Foreskin keratinocyte (primary cell): ENCODE measurements at places on chromosomes 1 and 21.

- no peak for DNase-seq
Observed at GRCh38 chr1:180204231-180204630, 25.8 kb upstream of the LHX4 start.

DNA sequence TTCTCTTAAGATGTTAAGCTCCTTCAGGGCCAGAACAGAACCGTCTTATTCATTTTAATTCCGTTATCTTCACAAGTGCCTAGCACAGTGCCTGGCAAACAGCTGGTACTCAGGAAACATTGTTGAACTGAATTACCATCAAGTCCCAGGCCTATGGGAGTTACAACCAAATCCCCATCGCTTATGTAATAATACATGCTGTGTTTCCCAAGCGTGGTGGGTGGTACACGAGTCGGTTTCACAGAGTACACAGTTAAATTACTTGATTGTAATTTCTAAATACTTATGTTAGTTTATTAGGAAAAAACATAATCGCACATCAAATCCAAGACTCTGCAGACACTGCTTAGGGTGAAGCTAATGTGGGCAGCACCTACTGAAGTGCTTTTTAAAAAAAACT is 1.0 kb downstream of the ANGEL2 start:
- no peak for DNase-seq

DNA sequence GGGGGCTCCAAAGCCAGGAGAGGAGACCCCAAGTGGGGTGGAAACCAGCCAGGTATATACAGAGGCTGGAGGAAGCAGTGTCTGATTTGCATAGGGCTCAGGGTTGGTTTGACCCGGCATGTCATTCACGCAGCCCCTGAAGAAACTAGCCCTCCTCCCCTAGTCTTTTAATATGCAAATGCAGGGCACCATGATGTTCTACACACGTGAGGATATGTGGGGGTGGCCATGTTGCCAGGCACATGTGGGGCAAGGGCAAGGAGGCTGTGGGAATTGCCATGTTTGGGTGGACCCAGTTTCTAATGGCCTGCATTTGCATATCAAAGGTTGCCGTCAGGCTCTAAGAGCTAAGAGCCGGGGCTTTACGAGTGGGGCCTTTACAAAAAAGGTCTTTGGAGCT is 12.0 kb upstream of the RHOU start:
- no peak for DNase-seq

DNA sequence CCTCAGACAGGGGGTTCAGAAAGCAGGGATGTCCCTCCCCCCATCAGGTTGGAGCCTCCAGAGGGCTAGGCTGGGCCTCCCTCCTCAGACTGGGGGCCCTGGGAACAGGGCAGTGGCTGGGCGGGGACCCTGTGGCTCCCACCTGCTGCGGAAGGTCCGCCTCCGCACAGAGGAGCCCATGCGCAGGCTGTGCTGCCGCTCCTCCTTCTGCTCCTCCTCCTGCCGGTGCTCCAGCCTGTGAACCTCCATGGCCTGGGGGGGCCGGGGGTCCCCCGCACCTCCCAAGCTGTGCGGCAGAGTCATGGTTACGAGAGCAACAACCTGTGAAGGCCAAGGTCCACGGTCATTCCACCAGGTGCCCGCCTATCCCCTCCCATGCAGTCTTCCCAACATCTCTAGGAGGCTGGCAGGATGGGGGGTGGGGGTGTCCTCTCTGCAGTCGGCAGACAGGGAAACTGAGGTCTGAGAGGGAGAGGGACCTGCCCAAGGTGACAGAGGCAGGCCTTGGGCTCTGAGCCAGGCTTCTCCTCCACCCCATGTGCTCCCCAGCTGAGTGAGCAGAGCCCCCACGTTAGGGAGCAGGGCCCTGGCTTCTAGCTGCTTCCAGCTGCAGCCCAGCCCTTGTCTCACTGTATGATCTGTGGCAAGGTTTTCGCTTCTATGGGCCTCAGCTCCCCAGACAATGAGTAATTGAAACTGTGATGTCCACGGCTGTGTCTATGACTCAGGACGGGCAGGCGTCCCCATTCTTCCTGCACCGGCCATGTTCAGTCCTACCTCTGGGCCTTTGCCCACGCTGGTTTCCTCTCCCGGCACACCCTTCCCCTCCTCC is 3.4 kb downstream of the MYOM3 start:
- peak; percentile 89 for DNase-seq

- no peak for DNase-seq
Observed at GRCh38 chr1:161274874-161275273, 16.3 kb downstream of the PCP4L1 start.

GRCh38 chr1:10916311-10916710 is 96.1 kb upstream of the TARDBP start:
- DNase-seq: no peak

DNA sequence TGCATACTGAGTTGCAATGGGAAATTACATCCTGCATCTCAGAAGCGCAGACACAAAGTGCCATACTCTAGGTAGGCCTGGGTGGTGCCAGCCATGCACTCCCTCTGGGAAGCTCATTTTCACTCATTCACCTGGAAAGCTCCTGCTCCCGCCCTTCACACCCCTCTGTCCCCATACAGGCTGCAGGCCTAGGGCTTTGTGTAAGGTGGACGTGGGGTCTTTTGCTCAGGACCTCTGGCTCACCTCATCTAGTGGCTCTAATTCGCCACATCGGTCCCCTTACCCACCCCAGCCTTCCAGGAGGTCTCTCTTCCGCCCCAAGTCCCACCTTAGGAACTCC is 751 bp downstream of the MRPS15 start:
- no peak for DNase-seq

DNA sequence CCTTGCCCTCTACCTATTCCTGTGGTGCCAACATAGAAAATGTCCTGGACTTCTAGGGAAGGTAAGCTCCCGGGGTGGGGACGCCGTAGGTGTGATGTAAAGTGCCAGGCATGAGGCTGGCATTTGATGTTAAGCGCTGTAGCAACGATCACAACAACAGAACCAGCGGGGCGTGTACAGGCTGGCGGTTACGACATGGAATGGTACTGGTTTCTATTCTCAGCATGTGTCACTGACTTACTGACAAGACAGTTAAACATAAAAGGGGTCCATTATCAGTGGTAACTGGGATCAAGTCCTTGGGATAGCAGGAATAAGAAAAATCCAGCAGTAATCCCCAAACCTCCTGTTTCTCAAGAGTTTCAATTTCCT is 58.9 kb downstream of the TGFBR3 start:
- DNase-seq: peak; percentile 69

DNA sequence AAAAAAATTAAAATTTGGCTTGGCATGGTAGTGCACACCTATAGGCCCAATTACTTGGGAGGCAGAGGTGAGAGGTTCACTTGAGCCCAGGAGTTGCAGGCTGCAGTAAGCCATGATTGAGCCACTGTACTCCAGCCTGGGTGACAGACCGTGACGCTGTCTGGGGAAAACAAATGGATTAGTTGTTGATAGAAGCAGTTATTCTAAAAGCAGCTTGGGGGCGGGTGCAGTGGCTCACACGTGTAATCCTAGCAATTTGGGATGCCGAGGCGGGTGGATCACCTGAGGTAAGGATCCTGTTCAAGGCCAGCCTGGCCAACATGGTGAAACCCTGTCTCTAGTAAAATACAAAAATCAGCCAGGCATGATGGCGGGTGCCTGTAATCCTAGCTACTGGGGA is 40.3 kb downstream of the KIF1B start:
- DNase-seq: no peak

GRCh38 chr1:22636927-22637326 is 499 bp downstream of the C1QA start:
- DNase-seq: no peak

DNA sequence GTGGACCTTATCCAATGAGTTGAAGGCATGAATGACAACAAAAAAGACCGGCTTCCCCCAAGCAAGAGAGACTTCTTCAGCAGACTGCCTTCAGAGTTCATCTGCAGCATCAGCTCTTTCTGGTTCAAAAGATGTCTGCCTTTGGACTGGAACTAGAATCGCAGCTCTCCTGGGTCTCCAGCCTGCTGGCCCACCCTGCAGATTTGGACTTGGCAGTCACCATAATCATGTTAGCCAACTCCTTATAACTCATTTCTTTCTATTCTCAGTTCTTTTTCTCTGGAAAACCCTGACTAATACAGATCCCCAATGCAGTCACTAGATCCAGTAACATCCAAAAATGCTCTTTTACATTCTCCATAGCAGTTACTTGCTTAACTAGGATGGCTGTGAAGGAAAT is 89.2 kb upstream of the MARK1 start:
- DNase-seq: no peak

- no peak for DNase-seq
Observed at GRCh38 chr1:70115315-70115714, 90.1 kb downstream of the LRRC40 start.

DNA sequence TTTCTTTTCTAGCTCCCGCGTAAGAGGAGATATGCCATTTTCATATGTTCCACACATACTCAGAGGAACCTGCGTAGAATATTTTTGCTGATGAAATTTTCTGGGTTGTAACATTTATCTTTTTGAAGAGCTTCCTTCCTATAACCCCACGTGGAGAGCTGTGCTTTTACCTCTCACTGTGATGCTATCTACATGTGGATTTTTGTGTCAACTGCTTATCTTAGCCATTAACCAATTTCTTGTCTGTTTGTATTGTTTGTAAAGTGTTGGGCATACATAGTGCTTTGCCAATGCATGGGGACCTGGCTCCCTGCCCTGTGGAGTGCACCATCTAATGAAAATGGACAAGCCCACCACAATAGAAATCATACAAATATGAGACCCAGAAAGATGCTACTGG is 266.1 kb downstream of the TNR start:
- no peak for DNase-seq

GRCh38 chr1:157400766-157401165 is 151.5 kb downstream of the FCRL5 start:
- DNase-seq: no peak

DNA sequence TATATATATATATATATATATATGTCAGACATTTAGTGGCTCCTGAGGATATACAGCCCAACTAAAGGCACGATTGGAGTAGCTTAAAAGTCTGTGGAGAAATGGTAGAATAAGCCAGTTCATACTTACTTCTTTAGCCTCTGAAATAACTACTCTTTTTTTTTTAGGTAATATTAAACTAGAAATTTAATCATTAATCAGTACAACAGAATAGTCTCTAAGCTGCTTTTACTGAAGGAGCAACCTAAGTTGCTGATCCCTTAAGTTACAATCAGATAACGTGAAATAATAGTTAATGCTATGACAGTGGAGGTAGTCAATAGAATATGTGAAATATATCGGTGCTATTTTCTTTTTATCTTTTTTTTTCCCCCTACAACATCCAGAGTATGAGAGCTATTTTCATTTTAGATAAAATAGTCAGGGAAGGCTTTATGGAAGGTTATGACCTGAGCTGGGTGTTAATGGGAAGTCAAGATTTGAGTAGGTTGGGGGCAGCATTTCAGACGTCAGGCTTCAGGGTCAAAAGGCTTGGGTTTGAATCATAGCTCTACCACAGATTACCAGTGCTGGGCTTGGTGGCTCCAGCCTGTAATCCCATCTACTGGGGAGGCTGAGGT is 15.6 kb downstream of the ZMPSTE24 start:
- no peak for DNase-seq

DNA sequence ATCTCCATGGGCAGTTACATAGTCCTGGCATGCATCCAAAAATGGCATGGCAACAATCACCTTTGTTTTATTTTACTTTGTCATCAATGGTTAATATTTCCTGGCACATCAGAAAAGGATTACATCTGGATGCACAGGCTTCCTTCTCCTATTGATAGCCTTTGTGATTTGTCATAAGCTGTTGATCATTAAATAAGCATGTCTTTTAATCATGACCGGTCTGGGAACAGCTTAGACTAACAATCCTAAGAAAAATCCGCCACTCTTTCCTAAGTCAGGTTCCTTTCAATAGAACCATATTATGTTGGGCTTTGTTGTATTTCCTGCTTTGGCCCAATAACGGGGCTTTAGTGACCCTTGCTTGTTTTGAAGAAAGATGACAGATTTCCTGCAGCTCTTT is 330.6 kb downstream of the DUSP10 start:
- no peak for DNase-seq

DNA sequence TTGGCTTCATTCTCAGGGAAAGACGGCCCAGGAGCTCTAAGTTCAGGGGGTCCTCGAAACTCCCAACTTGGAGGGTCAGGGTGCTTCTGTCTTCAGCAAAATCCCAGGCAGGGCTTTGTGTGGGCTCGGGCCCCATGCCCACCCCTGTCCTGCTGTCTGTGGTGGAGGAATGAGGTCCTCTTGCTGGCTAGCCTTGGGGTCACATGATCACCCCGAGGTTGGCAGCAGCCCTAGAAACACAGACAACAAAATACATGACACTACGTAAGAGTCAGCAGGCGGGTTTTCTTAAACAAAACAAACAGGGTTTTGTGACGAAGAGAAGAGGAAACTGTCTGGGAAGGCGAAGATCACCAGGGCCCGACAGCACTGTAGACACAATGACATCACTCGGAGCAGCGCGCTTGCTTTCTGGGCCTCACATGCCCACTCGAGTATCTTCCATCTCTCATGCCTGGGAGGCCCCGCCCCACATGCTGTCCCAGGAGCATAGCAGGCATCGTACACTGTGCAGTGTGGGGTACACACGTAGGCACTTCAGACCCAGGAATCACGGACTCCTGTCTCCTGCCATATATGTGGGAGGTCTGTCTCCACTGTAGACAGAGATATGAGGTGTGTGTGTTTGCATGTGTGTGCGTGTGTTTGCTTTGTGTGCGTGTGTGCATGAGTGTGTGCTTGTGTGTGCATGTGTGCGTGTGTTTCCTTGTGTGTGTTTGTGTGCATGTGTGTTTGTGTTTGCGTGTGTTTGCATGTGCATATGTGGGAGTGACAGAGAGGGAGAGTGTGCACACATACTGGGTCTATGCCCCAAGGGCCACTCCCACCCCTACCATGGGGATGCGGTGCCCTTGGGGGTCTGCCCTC is 94.7 kb downstream of the SIK1 start:
- no peak for DNase-seq

DNA sequence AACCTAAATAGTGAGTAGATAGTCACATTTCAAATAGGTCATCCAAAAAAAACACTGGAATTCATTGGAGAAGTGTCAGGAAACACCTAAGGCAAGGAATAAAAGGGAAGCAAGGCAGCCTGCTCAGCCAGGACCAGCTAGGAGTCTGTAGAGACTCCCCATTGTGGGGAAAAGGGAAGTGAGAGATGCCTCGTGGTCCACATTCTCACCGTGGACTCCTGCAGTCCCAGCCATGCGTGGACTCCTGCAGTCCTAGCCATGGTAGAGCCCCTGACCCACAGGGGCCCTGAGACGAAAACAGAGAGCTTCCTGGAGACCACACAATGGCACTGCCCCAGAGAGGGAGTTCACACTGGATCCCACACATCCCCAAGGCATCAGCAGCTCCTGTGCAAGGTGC is 97.5 kb downstream of the LRIG2 start:
- DNase-seq: no peak

DNA sequence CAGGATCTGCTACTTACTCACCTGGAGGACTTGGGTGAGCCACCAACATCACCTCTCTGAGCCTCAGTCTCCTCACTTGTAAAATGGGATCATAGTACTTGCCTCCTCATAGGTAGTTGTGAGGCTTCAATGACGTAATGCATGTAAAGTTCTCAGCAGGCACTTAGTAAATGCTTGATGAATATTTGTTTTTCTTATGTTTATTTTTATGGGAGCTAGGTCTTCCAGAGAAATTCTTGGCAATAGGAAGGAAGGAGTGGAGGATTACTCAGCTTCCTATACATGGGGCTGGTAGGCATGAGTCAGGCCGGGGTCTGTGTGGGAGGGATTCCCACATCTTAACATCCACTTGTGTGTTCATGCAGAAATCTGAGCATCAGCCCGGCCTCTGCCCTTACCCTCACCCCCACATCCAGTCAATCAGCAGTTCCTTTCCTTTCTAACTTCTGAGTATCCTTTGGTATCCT is 95.4 kb upstream of the USP24 start:
- peak; percentile 95 for DNase-seq

- no peak for DNase-seq
Observed at GRCh38 chr21:42622284-42622683, 31.1 kb upstream of the PDE9A start.

- peak; percentile 44 for DNase-seq
Observed at GRCh38 chr1:197683895-197684553, 91.3 kb downstream of the DENND1B start.
